ENCODE measurements at places on chromosomes 11 and 22.

GRCh38 chr22:25563761-25564319, 635 bp upstream of the GRK3 start:
- no peak for DNase-seq

- no peak for DNase-seq
Observed at GRCh38 chr22:48393041-48393370, 1434.7 kb downstream of the BRD1 start.

GRCh38 chr11:45900916-45901617, 6.0 kb downstream of the FREY1 start:
- no peak for DNase-seq

DNA sequence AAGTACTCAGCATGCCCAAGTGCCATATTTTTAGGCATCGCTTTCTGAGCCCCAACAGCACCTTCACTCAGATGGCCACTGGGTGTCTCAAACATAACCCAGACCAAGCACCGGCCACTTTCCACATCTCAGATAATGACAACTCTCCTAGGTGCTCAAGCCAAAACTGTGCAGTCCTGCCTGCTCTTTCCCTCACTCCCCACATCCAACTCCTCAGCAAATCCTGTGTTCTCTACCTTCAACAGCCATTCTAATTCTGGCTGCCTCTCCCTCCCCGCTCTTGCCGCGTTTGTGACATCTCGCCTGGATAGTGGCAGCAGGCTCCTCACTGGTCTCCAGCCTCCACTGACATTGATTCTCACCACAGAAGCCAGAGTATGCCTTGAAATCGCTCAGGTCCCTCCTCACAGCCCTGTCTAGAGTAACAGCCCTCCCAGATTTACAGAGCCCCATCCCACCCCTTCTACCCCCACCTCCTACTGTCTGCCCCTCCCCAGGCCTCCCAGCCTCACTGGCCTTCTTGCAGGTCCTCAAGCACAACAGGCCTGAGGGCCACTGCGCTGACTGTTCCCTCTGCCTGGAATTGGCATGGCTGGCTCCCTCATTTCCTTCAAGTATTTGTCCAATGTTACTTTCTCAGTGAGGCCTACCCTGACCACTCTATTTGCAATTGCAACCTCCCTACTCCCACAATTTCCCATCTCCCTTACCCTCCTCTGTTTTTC, 1.3 kb upstream of the PHETA2 start:
- DNase-seq: no peak

DNA sequence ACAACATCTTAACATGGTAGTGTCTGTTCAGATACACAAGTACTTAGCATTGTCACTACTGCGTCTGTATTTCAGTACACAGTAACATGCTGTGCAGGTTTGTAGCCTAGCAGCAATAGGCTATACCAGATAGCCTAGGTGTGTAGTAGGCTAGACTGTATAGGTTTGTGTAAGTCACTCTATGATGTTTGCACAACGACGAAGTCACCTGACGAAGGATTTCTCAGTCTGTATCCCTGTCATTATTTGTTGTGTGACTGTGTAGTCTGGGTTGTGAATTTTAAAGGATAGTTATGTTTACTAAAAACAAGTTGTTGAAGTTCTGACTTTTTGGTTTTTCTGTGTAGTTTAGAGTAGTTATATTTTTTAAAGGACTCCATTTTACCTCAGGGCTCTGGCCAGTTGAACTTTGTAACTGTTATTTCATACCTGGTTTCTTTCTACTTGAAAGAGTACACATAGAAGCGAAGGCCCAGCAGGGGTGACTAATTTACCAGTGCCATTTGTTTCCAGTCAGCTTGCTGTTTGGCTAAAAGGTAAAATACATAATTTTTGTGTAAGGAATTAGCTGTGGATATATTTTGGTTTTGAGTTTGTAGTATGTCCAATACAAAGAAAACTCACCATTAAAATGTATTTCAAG, 72.3 kb downstream of the PPP6R3 start:
- no peak for DNase-seq

DNA sequence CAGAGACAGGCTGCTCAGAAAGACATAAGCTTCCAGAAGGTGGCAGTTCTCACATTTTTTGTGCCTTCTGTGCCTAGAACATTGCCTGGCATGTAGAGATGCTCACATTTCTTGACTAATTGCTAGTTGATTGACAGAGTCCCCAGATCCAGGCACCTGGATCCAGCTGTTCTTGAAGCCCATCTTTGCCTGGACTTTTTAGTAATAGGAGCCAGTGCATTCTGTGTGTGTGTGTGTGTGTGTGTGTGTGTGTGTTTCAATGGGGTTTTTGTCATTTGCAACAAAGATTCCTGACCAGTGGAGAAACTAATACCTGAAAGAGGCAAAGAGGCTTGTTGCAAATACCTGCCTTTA, 15.1 kb downstream of the MRGPRF start:
- DNase-seq: no peak

DNA sequence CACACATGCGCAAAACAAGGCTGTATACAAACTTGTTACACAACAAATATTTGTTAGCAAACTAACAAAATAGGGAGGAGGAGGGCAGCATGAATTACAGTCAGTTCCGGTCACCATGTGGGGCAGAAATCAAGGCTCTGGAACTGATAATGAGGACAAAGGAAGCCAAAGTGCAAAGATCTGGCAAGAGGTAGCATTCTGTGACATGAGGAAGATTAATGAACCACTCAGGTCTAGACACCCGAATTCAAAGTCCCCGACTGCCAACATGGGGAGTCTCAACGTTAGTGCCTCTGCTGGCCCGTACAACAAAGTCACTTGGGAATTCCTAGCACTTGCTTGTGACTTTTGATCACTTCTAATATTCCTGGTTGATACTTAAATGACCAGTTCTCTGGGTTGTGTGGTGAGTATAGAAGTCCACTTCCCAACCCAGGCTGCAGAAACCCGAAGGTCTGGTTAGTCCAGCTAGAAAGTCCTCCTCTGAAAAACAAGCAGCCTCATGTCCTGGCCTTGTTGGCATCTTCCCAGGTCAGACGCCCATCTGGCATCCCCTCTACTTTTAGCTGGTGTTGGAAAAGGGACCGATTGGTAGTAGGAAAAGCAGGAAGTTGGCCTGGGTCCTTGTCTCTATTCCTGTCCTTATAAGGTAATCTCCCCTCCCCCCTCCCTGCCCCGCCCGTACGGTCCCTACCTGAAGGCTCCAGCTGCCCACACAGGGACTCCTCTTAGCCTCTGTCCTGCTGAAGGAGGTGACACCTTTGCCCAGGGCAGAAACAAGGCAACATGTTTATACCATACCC, 1.6 kb downstream of the SUN2 start:
- peak; percentile 35 for DNase-seq

- no peak for DNase-seq
Observed at GRCh38 chr22:23204541-23205157, 24.3 kb downstream of the BCR start.

DNA sequence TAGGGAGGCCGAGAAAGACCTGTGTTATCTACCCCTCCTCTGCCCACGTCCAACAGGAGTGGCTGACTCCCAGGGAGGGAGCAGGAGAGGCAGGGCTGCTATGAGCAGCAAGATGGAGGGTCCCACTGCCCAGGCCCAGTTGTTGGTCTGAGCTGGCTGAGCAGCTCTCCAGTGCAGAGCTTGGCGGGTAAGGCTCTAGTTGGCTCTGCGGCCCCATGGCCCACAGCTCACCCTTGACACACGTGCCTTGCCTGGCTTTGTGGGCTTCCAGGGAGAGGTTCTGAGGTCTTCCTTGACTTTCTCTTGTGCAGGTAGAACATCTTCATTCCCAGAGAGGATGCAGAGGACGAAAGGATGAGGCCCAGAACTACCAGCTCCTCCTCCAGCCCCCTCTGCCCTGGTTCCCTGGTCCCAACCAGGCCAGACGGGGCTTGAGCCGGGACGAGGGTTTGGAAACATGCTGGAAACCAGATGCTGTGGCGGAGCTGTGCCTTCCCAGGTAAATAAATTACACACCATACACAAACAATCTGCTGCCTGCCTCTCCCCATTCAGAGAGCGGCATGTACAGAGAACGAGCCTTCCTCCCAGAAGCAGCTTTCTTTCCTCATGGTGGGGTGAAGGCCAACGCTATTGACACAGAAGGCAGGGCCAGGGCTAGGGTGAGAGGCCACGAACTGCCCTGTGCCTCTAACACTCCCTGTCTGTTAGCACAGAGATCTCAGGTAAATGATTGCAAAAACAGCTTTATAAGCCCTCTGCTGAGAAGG, 48.1 kb downstream of the DSCAML1 start:
- DNase-seq: no peak

DNA sequence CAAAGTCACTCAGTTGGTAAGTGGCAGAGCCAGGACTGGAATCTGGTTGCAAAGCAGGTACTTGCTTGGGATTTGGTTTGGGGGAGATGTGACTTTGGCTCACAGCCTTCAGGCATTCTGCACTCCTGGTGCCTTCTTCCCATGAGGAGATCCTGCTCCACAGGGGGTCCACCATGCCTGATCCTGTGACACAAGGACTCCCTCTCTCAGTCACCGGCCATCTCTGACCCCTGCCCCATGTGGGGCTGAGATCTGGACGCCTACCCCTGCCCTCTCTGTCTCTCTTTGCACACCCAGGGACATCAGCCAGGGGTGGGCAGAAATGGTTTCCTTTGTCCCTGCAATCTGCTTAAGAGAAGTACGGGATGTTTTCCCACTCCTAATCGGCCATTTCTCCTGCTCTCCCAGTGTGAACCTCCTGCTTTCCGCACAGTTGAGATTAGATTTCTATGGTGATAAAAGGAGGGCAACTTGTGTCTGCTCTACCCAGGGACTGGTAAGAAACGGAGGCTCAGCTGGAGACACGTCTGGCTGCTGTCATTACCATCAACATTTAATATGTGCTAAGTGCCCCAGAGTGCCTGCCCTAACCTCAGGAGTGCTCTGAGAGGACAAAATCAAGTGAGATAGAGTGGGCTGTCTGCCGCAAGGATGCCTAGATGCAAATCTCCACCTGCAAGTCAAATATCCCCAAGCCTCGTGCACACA, 11.1 kb upstream of the FXYD6 start:
- no peak for DNase-seq

- no peak for DNase-seq
Observed at GRCh38 chr11:12494699-12495098, 117.3 kb downstream of the PARVA start.

All from NK-92 treated with Interleukin-12 subunit alpha and Interleukin-12 subunit beta, amount 100 ng/mL, for 24 hours (cell line).